GM20000 (cell line): ENCODE measurements at places on chromosomes 2 and 18.

DNA sequence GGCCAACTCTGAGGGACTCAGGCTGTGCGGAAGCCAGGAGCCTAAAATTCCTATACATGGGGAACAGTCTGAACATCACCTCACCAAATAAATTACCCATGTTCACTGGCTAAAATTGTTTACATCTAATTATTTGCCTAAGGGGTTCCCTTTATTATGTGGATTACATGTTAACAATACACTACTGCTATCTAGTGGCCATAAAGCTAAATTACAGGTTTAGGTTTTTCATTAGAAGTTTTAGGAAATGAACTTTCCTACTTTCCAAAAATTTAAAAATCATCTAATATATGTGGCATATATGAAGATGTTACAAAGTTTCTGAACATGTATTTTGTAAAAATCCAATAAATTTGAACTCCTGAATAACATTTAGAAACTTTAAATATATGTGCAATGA, 40.3 kb downstream of the PLA2R1 start:
- DNase-seq, result no peak

DNA sequence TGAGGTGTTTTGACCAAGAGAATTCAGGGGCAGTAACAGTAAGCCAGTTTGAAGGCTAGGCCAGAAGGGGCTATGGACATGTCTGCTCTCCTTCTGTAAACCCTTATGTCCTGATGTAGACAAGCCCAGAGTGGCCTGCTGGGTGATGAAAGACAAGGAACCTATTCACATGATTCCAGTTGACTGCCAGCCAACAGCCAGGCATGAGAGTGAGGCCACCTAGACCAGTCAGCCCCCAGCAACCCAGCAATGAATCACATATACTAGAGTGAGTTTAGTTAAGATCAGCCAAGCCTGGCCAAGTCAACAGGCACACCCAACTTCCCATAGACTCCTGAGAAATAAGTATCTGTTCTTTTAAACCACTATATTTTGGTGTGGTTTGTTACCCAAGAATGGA, 1889.7 kb upstream of the CELF4 start:
- DNase-seq, result no peak

DNA sequence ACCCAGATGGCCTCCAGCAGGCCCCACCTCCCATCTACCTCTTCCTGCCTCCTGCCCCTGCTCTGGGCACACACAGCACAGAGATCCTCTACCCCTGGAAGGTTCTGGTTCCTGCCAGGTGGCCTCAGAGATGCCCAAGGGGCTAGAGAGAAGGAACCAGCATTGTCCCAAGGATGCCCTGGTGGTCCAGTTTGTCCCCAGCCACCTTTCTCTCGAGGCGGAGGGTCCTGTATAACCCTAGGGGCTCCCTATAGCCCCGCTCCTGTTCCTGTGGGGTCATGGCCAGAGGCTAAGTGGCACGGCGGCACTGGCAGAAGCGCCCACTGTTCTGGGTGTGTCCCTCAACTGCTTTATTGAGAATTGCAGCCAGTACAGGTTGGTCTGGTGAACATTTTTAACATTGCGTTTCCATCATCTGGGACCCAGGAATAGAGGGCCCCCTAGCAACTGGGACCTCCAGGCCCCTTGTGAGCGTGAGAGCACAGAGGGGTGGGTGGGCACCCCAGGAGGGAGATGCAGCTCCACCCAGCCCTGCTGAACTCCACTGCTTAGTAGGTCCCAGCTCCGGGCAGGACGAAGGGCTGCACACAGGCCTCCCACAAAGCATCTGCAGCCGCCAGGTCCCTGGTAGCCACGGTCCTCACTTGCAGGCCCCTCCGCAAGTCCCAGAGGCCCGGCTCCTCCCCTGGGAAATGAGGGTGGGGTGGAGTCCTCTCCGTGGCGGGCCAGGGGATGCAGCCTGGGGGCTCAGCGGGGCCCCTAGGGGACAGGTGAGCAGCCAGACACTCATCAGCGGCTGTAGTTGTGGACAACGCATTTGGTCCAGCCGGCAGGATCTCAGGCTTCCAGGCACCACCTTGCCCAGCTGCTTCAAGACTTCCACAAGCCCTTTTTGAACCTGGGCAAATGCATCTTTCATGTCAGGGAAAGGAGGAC, 33.1 kb downstream of the GPC1 start:
- no peak for DNase-seq

DNA sequence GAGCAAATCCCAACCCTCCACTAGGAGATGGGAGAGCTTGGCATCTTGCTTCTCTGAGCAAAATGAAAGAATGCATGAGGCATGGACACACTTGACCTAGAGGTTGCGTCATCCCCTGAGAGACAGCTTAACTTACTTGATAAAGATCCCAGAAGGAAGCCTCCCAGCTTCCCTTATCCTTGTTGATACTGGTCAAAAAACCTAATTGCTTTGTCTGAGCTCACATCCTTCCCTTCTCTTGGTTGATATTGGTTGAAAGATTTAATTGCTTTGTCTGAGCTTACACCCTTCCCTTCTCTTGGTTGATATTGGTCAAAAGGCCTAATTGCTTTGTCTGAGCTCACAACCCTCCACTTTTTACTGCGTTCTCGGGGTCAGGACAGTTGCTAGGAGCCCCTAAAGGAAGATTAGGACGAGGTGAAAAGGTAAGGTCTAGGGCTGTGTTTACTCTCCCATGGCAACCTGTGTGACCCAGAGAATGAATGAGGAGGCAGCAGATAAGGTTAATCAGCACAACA, 12.2 kb upstream of the BOD1L2 start:
- DNase-seq, result no peak

DNA sequence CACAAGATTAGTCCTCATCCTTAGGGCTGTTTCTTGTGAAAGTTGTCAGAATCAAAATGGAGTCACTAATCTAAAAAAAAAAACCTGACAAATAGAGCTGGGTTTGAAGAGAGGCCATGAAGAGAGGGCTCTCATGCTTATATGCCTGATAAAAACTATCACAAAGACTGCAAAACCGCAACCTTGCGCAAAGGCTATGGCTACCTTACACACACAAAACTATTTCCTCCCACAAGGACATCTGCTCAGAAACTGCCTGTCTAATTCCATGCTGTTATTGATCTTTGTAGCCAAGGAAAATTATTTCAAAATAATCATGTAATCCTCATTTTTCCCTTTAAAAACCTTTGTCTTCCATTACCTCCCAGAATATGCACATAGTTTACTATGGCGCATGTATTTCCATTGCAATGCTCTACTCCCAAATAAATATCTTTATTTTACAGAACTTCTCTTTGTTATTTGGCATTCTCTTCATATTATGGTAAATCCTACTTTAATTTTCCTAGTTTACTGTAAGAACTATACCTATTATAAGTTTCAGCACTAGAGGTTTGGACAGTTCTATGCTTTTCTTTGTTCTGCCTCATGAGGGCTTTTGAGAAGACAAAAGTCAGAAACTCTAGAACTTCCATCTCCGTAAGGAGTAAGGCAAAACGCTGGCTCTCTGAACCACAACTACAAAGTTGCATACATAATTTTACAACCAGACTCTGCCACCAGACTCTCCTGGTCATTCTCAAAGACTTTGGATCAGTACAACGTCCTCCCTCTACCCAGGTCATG, 9.6 kb upstream of the DPYSL5 start:
- no peak for DNase-seq

DNA sequence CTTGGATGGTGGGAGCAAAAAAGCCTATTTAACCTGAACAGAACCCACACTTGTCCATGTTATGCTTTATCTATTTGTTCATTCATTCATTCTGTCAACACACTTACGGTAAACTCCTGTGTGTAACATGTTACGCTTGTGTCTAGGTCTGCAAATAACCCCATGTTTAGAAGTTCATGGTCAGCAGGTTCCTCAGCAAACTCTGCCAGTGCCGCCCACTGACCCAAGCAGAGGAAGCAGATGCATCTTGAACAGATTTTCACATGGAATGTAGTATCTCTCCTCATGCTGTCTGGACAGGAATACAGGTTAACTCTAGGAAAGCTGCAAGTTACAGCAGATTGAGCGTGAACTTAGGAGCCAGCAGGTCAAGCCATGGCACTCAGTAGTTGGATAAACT, 213.7 kb upstream of the COPS8 start:
- DNase-seq, result no peak

DNA sequence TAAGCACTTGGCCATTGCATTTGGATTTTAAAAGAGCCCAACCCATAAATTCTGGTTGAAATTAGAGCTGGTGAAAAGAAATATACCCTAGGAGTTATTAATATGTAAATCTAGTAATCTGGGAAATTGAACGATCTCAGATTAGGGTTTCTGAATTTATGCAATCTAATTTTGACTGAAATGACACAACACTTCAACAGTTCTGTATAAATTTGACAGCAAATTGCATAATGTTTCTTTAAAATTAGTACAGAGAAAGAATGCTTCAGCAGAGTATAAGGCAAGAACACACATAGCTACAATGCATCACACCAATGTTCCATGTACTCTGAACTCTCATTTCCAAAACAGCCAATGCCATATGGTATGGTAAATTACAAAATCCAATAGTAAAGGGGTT, 201.5 kb upstream of the ITGA4 start:
- DNase-seq, result no peak

DNA sequence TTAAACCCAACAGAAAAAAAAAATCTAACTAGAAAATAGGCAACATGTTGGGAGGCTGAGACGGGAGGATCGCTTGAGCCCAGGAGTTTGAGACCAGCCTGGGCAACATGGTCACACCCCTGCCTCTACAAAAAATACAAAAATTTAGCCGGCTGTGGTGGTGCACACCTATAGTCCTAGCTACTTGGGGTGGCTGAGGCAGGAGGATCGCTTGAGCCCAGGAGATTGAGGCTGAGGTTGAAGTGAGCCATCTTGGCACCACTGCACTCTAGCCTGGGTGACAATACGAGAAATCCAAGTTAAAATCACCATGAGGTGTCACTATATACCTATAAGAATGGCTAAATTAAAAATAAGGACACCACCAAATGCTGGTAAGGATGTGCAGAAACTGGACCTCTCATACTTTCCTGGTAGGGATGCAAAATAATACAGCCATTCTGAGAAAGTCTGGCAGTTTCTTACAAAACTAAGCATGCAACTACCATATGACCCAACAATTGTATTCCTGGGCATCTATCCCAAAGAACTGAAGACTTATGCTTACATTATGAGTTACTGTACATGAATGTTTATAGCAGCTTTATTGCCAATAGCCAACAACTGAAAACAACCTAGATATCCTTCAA, 2.2 kb downstream of the SEPTIN10 start:
- no peak for DNase-seq

GRCh38 chr18:76894566-76895346, 72.4 kb downstream of the ZNF236 start:
- no peak for DNase-seq

GRCh38 chr18:63823516-63824219, 48.5 kb downstream of the SERPINB7 start:
- peak; percentile 23 for DNase-seq
